ENCODE measurements at places on chromosomes 1 and 21.

DNA sequence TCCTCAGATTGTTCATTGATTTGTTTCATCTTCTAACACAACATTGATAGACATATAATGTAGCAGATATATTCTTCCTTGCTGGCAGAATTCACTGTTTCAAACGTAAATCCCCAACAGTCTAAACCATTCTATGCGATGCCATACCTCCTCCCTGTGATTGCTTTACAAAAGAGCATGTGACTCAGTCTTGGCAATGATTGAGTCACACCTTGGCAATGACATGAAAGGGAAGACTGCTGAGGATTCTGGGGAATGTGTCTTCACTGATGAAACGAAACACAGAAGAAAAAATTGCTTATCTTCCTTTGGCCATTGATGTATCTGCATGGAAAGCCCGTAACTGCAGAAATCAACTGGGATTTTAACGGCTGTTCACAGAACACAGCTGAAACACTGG is 409.6 kb upstream of the ZRANB2 start:
- DNase-seq, result no peak

GRCh38 chr1:12501661-12502060 is 116.3 kb downstream of the DHRS3 start:
- DNase-seq, result no peak

GRCh38 chr1:24315391-24315790 is 3.8 kb upstream of the GRHL3 start:
- no peak for DNase-seq

GRCh38 chr1:246690100-246690499 is 34.1 kb upstream of the SCCPDH start:
- DNase-seq, result no peak

GRCh38 chr1:55826381-55827080 is 611.4 kb upstream of the USP24 start:
- DNase-seq, result no peak

Data from MV-4-11 (cell line).